Activated gamma-delta T cell treated with Interleukin-2 at 50 U/mL for 16 hours (primary cell): ENCODE measurements at places on chromosomes 12 and 14.

- DNase-seq = no peak
Observed at GRCh38 chr14:24364841-24365240, 3.1 kb upstream of the NFATC4 start.

DNA sequence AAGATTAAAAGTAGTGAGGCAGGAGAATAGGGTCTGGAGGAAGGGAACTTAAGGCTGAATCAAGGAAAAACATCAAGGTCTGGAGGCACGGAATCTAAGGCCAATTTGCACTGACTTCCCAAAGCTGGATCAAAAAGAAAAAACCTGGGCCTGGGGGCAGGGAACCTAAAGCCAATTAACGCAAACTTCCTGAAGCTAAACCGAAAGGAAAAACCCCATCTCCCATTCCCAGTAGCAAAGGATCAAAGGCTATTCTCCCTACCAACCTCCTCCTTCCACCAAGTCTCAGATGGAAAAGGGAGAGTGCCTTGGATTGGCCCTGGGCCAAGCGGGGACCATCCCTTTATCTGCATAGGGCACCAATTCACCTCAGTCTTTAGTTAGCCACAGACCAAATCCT is 384.2 kb downstream of the GRIN2B start:
- no peak for DNase-seq

GRCh38 chr12:96720363-96720705 is 186.7 kb upstream of the NEDD1 start:
- peak; percentile 6 for DNase-seq

GRCh38 chr12:107079172-107080011 is 14.0 kb downstream of the CRY1 start:
- no peak for DNase-seq

DNA sequence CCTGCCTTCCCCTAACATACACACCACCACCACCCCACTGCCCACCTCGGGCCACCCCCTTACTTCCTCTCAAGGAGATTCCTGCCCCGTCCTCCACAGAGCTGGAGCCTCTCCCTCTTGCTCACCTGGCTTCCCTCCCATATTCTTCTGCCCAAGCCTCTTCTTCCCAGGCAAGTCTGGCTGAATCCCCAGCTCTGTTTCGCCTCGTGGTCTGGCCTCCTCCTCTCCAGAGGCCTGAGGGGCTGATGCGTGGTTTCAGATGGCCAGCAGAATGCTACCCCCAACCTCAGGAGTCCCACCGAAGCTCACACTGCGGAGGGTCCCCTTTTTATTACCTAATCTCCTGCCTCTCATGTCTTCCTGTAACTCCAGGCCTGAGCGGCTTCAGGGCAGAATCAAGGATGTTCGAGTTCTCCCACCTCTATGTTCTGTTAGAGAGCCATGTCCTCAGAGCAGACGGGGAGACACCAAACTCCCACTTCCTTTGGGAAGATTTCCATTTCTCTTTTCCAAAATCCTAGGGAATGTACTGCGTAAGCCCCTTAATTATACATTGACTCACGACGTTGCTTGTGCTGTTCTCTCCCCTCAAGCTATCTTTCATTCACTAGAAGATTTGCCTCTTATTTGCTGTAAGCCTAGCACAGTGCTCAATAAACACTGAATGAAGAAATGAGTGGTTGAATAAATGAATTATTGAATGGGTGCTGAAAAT is 33.9 kb upstream of the LTBP2 start:
- DNase-seq = no peak

- no peak for DNase-seq
Observed at GRCh38 chr12:108589028-108589839, 8.7 kb downstream of the TMEM119 start.

GRCh38 chr14:59591641-59592370 is 15.2 kb upstream of the CCDC175 start:
- DNase-seq = no peak

GRCh38 chr12:92021666-92022035 is 124.0 kb downstream of the BTG1 start:
- no peak for DNase-seq

GRCh38 chr12:115013236-115013981 is 329.4 kb upstream of the TBX3 start:
- no peak for DNase-seq

GRCh38 chr12:41122894-41123293 is 65.2 kb upstream of the PDZRN4 start:
- no peak for DNase-seq

DNA sequence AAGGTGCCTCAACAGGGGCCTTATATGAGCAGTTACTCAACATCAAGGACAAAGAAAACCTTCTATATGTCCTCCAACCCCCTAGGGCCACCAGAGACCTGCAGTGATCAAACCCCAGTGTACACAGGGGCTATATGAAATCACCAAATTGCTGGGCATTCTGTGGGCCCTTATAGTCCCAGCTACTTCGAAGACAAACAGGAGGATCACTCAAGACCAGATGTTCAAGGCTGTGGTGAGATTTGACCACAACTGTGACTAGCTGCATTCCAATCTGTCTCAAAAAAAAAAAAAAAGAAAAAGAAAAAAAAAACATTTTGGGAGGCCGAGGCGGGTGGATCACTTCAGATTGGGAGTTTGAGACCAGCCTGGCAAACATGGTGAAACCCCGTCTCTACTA is 51.0 kb upstream of the PRB2 start:
- no peak for DNase-seq

DNA sequence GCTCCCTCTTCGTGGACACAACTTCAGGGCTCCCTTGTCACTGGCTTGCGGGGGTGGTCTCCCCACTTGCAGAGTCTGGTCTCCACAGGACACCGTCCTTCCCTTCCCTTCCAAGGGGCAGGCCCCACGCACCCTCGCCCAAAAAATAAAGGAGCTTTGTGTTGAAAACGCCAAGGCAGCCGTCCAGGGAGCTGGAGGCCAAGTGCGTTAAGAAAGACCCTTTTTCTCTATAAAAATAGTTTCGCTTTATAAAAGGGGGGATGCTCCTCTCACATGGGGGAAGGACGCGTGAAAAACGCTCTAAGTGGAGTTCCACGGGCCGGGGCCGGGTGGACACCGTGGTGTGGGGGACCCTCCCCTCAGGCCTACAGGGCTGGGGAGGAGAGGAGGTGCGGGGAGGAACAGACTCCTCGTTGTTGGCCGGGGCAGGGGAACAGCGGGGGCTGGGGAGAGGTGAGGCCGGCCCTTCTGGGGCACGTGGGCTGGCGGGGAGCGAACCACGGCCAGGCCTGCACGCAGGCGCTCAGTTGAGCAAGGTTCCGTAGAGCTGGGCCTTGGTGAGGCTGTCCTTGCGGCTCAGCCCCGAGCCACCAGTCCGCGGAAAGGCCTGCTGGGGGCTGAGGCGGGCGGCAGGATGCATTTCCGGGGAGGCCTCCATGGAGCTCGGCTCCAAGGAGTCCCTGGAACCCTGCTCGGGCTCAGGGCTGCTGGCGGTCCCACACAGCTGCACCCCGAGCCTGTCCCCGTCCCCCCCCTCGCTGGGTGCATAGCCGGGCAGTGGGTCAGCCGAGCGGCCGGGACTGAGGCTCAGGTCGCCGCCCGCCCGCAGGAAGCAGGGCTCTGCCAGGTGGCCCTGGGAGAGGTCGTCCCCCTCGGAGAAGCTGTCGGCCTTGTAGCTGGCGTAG is 49.5 kb downstream of the BEGAIN start:
- no peak for DNase-seq

DNA sequence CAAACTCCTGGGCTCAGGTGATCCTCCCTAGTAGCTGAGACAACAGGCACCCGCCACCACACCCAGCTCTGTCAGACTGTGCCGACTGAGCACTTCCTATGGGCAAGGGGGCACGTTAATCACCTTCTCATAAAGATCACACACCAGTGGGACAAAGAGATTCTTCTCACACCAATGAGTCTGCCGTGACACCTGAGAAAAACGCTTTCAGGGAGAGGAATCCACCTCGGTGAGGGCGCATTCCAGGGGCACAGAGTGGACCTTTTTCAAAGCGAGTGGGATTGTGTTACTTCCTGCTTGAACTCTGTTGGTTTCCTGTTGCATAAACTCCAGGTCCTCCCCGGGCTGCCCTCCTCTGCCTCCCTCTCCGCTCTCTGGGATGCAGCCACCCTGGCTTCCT is 17.5 kb upstream of the SCARB1 start:
- no peak for DNase-seq

- DNase-seq = no peak
Observed at GRCh38 chr12:42855362-42855950, 265.9 kb upstream of the PRICKLE1 start.

GRCh38 chr12:123471374-123472068 is 13.6 kb downstream of the SNRNP35 start:
- no peak for DNase-seq

DNA sequence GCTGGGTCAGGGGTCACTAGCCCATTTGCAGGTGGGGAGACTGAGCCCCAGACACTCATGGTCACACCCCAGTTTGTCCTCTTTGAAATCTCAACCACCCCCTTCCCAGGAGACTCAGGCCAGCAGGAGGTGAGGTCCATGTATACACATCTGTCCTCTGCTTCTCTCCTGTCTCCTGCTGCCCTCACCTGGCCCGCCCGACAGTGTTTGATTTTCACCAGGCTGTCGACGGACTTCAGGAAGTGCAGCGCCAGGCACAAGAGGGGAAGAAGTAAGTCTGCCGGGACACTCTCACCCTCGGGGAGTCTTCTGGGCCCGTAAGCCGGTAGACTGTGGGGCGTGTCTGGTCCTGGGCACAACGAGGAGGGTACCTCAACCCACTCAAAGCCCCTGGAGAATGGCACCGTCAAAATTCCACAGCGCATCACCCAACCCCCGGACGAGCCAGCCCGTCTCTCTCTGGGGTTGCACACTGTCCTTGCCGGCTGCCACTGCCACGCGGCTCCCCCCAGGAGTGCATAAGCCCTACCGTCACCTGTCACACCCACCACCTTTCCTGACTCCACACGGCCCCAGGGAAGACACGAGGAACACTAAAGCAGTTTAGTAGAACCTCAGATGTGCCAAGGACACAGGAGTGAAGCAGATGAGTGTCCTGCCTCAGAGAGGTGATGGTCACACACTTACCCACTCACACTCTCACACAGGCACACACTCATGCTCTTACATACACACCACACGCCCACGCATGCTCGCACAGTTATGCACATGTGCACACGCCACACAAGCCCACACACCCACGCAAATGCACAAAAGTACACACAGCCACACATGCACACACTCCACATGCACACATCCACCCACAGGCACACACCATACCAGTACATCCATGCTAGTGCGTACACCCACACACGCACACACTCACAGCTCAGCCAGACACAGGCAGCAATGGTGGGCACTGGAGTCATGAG is 13.1 kb upstream of the SIVA1 start:
- no peak for DNase-seq

DNA sequence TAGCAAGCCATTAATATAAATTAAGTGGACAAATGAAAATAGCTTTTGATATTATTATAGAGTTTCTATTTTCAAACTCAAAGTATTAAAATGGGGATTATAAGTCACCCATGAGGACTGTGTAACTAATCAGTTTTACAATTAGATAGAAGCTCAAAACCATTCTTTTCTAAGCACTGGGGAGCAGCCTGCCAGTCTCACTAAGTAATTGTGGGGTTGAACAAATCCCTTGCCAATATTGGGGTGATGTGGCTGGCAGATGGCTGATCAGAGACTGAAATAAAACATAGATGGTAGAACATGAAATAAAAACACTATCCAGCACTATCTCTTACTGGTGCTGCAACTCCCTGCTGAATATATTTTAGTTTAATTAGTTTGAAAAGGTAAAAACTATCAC is 353.2 kb downstream of the FLRT2 start:
- DNase-seq = no peak

GRCh38 chr14:102496958-102497744 is 12.4 kb downstream of the ANKRD9 start:
- DNase-seq = no peak

- no peak for DNase-seq
Observed at GRCh38 chr12:60805364-60805763, 1209.5 kb downstream of the SLC16A7 start.

DNA sequence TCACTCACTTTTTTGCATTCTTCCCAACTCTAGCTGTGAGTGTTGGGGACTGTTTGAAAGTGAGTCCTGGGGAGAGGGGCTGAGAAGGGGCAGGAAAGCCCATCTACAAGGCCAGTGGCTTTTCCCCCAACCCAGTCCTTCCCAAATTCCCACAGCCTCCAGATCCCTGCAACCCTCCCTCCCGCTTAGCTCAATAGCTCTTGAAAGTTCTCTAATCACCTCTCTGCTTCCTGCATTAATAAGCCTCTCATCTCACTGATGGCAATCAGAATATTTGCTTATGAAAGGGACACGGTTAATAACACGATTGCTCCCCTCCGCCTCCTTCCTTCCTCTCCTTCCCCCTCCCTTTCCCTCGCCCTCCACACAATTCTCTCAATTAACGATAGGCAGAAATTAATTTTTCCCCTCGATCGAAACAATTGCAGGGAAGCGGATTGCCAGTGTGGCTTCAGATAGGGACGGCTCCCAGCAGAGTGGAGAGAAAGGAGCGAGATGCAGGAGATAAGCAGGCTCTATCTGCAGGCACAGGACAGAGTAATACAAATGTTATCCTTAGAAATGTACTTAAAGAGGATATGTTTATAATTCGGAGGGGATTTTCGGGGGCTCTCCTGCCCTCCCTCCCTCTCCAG is 15.1 kb upstream of the GPATCH2L start:
- no peak for DNase-seq

DNA sequence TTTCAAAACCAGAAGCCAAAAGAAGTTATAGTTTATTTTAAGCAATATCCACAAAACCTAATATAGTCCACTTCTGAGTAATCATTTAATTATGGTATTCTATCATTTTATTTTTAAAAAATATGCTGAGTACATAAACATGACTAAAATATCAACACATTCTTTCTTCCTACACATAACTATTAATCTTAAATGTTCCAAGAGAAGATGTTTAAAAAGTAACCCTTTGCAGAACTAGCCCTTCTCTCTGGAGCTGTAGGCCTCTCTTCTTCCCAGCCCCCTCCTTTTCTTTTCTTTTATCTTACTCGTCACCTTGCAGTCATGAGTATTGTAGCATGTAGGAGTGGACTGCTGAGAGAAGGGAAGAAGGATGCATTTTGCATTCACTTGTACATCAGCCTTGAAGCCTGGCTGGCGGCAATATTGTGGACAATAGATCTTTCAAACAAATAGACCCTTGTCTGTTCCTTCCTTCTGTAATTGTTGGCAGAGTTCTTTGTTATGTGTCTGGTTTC is 941.9 kb downstream of the NRXN3 start:
- no peak for DNase-seq
